Heart right ventricle (tissue), 16 donors: ENCODE measurements at places on chromosomes 16 and 17. TPM values are rescaled to one million over a fixed set of nuclear protein-coding genes. Genes with fewer than 3 reads are reported as not detected.

The TBC1D3C gene
- total RNA-seq: not detected

The ATP2A3 gene
- total RNA-seq: 4.3 TPM

The METTL16 gene
- total RNA-seq: 19.1 TPM

The OTOP3 gene
- not detected for total RNA-seq

The CACNG5 gene
- total RNA-seq: not detected

The MMP25 gene
- total RNA-seq: 0.92 TPM

The GLOD4 gene
- total RNA-seq: 27.2 TPM

The SEPTIN12 gene
- not detected for total RNA-seq

The MT4 gene
- total RNA-seq: not detected

The CLDN7 gene
- 0.70 TPM for total RNA-seq

The TERF2IP gene
- 66.3 TPM for total RNA-seq

The P2RX5 gene
- total RNA-seq: 12.4 TPM

The KPNB1 gene
- total RNA-seq: 186 TPM

The HOXB6 gene
- 0.47 TPM for total RNA-seq

The TPSG1 gene
- not detected for total RNA-seq

The BRD7 gene
- total RNA-seq: 45.3 TPM

The HS3ST3B1 gene
- total RNA-seq: 2.8 TPM

The CSH1 gene
- total RNA-seq: not detected
